ENCODE measurements at places on chromosomes 4 and X. TPM values are rescaled to one million over a fixed set of nuclear protein-coding genes. Genes with fewer than 3 reads are reported as not detected.

DNA sequence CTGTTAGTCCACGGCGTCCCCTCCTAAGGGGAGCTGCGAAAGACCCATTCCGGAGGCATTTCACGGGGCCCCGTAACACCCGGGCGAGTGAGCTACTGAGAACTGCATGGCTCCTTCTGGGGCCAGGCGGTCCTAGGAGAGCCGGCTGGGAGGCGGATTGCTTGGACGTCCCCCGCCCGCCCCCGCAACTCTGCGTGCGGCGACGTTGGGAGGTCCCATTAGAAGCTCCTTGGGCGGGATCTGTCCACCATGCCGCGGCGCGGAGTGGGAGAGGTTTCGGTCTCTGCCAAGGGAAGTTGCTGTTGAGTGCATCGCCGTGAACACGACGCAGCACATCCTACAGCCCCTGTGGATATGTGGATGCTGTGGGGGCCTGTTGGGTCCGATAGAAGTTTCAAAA lies 85.4 kb upstream of the IGFBP7 start:
- H3K27ac ChIP-seq: no peak overlapping the region
- no peaks in the 10 kb centered on the region for H3K27me3 ChIP-seq
- H3K4me1 ChIP-seq: no peaks in the 10 kb centered on the region

DNA sequence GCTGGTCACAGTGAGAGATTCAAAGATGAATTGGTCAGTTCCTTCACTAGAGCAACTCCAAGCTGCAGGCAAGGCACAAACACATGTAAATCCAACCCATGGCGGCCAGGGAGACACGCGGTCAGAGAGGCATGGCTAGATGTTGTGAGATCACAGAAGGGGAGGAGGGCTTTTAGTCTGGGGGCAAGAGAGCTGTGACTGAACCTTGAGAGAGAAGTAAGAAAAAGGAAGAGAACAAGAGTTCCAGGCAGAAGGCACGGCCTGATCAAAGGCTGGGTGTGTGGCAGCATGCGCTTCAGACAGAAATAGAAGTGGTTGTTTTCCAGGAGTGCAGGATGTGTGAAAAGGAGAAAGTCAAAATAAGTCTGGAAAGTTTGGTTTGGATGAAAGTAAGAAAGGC lies 15.9 kb downstream of the CCDC149 start:
- H3K36me3 ChIP-seq: peaks cover 5% of the 10 kb centered on the region
- no peaks in the 10 kb centered on the region for H3K27me3 ChIP-seq
- no peaks in the 10 kb centered on the region for H3K4me1 ChIP-seq
- DNase-seq: no peak
- no peak overlapping the region for H3K27ac ChIP-seq

DNA sequence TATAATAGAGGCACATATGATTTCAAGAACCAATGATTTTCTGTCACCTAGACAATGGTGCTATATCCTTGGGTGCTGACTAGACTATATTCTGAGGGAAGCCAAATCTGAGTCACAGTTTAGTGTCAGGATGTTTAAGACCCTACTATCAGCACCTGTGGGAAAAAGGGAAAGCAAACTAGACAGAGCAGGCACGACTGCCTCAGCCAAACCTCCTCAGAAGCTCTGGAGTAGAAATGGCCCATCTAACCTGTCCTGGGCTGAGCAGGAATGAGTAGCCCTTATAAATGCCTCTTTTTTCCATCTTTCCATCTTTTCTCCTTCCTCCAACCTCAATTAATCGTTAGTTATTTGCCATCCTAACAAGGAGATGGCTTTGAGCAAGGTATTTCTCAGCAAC lies 80.4 kb upstream of the TECRL start:
- DNase-seq: no peak
- no peaks in the 10 kb centered on the region for H3K27me3 ChIP-seq
- no peaks in the 10 kb centered on the region for H3K4me1 ChIP-seq
- no peak overlapping the region for H3K27ac ChIP-seq
- no peaks in the 10 kb centered on the region for H3K36me3 ChIP-seq

- peak overlapping the region; percentile 93 for H3K27ac ChIP-seq
- no peaks in the 10 kb centered on the region for H3K27me3 ChIP-seq
- H3K36me3 ChIP-seq: no peaks in the 10 kb centered on the region
- H3K4me3 ChIP-seq: peak overlapping the region; percentile 63
- DNase-seq: peak; percentile 73
These were observed 538 bp downstream of the STBD1 start for GRCh38 chr4:76306882-76307659.

- no peak overlapping the region for H3K4me3 ChIP-seq
- H3K27me3 ChIP-seq: no peaks in the 10 kb centered on the region
- H3K27ac ChIP-seq: no peak overlapping the region
- no peak for DNase-seq
These were observed 174.0 kb upstream of the IL15 start for GRCh38 chr4:141462361-141462760.

- H3K27me3 ChIP-seq: no peaks in the 10 kb centered on the region
- no peak for DNase-seq
- no peaks in the 10 kb centered on the region for H3K36me3 ChIP-seq
These were observed 52.9 kb downstream of the ARHGAP24 start for GRCh38 chr4:85527815-85528214.

DNA sequence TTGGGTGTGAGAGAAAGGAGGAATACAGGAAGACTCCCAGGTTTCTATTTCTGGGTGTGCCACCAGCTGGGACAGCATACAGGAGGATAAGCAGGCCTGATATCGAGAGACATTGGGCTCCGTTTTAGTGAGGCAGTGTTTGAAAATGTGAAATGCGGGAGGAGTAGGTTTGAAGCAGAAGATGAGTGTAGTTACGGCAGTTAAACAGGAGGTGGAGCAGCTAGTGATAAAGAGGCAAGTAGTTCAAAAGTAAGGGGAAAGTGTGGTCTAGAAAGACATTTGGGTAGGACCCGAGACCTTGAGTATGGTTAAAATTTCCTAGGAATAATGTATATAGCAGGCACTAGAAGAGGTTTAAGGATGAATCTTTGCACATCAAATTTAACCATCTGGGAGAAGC lies 42.4 kb downstream of the DCUN1D4 start:
- H3K36me3 ChIP-seq: no peaks in the 10 kb centered on the region
- no peaks in the 10 kb centered on the region for H3K4me1 ChIP-seq
- no peak for DNase-seq

DNA sequence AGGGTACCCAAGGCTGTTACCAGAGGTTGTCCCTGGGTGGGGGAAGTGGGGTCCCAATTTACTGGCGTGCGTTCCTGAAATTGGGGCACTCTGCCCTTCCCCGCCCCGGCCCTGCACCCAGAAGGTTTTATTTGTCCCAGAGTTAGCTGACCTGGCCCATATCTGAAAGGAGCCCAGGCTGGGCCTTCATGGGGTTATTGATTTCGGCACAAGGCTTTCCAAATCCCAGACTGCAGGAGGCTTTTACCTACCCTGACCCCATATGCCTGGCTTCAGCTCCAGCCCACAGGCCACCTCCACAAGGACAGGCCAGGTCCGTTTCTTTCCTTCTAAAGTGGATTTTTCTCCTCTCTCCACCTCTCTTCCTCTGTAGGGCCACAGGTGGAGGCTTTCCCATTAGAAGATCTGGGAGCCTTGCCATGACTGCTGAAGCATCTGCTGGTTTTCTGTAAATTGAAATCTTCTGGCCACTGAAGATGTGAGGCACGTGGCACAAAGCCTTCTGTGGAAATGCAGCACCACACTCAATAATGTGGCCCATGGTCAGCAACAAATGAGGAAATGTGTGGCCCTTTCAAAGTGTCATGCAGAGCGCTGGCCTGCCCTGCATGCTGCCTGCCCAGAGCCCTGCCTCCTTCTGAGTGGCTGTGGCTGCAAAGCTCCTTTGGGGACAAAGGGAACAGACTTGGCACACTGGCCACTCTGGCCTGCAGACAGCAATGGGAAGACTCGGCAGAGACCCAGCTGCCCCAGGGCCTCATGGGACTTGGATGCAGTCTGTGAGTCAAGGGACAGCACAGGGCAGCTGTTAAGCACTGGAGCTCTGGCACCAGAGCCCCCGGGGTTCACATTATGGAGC lies 43.1 kb upstream of the MTM1 start:
- DNase-seq: peak; percentile 89
- no peaks in the 10 kb centered on the region for H3K36me3 ChIP-seq
- no peaks in the 10 kb centered on the region for H3K27me3 ChIP-seq
- peak overlapping the region; percentile 55 for H3K27ac ChIP-seq
- no peaks in the 10 kb centered on the region for H3K4me1 ChIP-seq

GRCh38 chr4:1448589-1449420 lies 42.6 kb upstream of the NKX1-1 start:
- no peaks in the 10 kb centered on the region for H3K27me3 ChIP-seq
- H3K27ac ChIP-seq: no peak overlapping the region
- H3K36me3 ChIP-seq: no peaks in the 10 kb centered on the region
- no peak overlapping the region for H3K4me3 ChIP-seq

- H3K27me3 ChIP-seq: no peaks in the 10 kb centered on the region
- DNase-seq: no peak
- H3K4me1 ChIP-seq: no peaks in the 10 kb centered on the region
- no peaks in the 10 kb centered on the region for H3K36me3 ChIP-seq
- no peak overlapping the region for H3K27ac ChIP-seq
These were observed 26.8 kb upstream of the AREG start for GRCh38 chr4:74418063-74418670.

GRCh38 chrX:24168807-24169206 lies 19.3 kb downstream of the ZFX start:
- H3K27me3 ChIP-seq: no peaks in the 10 kb centered on the region
- peaks cover 51% of the 10 kb centered on the region for H3K4me1 ChIP-seq
- peaks cover under 1% of the 10 kb centered on the region for H3K36me3 ChIP-seq
- no peak overlapping the region for H3K4me3 ChIP-seq
- no peak for DNase-seq

TMSB15A gene
- 0.42 TPM for polyA plus RNA-seq

KLKB1 gene
- 26.5 TPM for polyA plus RNA-seq

ENPEP gene
- polyA plus RNA-seq: 3.1 TPM

PPEF2 gene
- not detected for polyA plus RNA-seq

LIMCH1 gene
- 5.5 TPM for polyA plus RNA-seq

HS6ST2 gene
- 0.72 TPM for polyA plus RNA-seq

BTC gene
- 3.7 TPM for polyA plus RNA-seq

GPRASP3 gene
- polyA plus RNA-seq: 0.57 TPM

GCNA gene
- polyA plus RNA-seq: 1.5 TPM

CUL4B gene
- 18.2 TPM for polyA plus RNA-seq

UBA6 gene
- polyA plus RNA-seq: 4.1 TPM

Data from pancreas (tissue), 10 donors.